OCI-LY7 (cell line): ENCODE measurements at places on chromosomes 6 and 20.
A peak's percentile ranks its signal among the peaks of the same experiment; 100 is the strongest.

DNA sequence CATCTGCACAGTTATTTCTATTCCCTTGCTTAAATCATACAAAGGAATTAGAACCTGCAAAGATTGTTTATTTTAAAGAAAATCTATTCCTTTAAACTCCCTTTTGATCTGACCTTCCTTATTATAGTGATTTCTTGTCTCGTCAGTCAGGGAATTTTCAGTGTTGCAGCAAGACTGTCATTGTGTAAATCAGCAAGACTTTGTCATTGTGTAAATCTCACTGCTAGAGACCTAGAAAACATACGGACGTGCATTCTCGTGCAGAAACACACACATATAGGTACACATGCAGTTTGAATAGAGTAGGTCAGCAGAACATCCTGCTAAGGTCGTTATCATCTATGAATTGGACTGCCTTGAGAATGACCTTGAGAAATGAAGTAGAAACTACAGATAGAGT lies 6.2 kb upstream of the SGK1 start:
- no peak for DNase-seq

- no peak for DNase-seq
These were observed 17.7 kb downstream of the GTF2H5 start for GRCh38 chr6:158185729-158186456.

GRCh38 chr6:61809004-61809595 lies 476.9 kb downstream of the KHDRBS2 start:
- DNase-seq = peak; percentile 23

DNA sequence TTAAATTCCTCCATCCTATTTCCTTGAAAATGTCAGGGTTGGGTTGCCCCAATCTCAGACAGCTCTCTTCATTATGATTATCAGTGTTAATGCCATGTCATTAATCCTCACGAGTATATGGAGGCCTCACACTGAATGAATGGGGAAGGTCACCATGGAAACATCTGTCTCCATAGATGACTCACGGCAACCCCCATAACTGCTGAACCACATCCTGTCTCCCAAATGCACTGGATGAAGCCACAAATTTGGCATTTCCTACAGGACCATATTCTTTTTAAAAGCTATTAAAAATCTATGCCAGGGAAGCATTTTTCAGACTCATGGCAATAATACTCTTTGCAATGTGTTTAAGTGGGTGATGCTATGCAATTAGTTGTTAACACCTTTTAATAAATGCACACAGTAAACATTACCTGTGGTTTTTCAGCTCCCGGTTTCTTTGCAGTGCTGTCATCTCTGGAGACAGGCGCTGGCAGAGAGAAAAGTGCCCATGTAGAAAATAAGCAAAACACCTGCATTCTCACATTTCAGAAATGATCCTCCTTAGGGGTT lies 80.1 kb upstream of the PTPRK start:
- no peak for DNase-seq

DNA sequence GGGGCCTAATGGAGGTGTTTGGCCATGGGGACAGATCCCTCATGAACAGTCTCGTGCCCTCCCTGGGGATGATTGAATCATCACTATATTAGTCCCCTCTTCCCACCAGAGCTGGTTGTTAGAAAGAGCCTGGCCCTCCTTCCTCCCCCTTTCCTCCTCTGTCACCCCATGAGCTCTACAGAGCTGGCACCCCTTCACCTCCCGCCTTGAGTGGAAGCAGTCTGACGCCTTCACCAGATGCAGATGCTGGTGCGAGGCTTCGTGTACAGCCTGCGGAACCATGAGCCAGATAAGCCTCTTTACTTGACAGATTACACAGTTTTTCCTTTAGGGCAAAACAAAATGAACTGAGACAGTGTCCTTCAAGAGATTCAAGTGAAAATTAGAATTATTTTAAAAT lies 74.4 kb upstream of the RIPOR2 start:
- DNase-seq = no peak

- DNase-seq = no peak
These were observed 392.0 kb upstream of the FLRT3 start for GRCh38 chr20:14729390-14729789.

- DNase-seq = no peak
These were observed 35.1 kb downstream of the TPD52L1 start for GRCh38 chr6:125188594-125189203.

DNA sequence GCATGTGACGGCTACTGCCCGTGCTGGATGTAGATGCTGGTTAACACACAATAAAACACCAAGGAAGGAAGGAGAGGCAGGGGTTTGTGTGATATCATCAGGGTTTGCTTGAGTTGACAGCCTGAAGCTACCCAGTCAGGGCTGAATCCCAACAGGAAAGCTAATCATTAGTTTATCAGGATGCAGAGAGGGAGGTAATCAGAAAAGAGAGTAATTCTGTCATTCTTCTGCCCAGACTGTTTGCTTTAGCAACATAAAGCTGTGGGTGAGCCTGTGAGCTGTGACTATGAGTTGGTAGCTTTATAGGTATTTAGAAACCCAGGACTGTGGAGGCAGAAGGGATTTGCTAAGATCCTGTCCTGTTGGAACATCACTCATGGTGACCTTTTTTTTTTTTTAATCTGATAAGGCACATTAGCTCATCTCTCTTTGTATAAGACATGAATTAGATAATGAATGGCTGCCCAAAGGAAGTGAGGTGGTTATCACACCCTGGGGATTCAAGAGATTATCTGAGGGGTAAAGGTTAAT lies 79.3 kb downstream of the CAP2 start:
- DNase-seq = no peak

DNA sequence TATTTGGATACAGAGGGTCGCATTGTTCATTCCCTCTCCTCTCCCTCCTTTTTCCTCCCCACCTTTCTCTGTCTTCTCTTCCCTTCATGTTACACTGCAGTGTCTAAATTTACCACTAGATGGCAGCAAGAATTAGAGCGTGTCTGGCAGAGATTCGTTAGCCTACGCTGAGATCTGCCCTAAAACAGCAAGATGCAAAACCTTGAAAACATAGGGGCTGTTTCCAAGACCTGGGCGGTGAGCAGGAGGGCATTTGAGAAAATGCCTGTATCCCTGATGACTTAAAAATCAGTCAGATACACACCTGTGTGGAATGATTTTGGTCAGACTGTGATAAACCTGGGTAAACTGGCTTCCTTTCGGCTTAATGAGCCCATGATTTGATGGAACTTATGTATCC lies 101.5 kb upstream of the ISM1 start:
- peak; percentile 53 for DNase-seq

DNA sequence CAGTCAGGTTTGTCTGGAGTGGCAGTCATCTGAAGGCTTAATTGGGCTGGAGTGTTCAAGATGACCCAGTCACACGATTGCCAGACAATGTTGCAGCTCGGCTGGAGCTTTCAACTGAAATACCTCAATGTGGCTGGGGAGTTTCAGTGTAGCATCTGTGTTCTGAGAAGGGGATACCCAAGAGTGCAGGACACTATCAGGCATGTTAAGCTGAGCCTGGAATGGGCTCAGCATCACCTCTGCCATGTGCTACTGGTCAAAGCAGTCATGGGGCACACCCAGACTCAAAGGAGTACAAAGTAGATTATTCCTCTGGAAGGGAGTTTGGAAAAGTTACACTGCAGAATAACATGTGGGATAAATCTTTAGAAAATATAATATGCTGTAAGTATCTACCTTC lies 363.9 kb downstream of the KIF16B start:
- DNase-seq = no peak

DNA sequence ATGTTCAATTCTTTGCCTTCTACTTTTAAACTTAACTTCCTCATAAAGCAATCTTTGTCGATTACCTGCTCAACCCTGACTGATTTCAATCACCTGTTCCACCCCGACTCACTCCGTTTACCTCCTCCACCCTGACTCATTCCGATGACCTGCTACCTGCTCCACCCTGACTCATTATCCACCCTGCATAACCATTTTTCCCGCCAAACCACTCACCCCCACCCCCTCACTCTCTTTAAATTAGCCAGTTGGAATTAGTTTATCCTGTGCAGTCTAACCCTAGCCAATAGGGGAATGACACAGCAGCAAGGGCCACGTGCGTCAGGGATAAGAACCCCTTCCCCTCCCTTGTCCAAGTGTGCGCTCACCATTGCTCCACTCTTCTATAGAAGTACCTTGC lies 56.7 kb upstream of the MRAP2 start:
- no peak for DNase-seq

DNA sequence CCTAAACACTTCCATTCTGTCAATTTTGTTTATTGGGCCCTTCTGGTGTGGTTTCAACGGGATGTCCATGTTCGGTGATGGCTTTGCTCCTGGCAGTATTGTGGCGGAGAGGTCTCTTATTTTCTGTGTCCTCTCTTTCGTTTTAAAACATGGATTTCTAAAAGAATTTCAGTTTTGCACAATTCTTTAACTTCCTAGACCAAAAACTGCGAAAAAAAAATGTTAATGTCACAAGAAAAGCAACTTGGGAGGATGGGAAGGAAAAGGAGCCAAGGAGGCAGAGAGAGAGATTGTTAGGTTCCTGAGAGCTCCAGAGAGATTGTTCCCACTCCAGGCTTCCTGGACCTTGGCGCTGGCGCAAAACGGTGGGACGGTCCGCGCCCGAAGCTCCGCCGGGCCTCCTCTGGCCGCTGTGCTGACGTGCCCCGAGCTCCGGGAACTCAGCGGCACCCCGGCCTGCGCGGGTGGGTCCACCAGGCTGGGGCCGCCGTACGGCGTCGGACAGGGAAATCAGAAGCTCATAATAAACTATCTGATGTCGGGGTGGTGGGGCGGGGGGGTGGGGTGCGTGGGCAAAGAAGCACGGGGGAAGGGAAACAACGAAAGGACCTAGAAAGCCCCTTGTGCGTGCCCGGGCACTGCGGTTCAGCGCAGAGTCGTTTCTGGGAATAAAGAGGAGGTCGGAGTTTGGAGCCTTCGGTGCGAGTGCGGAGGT lies 951 bp upstream of the OLIG3 start:
- DNase-seq = no peak

DNA sequence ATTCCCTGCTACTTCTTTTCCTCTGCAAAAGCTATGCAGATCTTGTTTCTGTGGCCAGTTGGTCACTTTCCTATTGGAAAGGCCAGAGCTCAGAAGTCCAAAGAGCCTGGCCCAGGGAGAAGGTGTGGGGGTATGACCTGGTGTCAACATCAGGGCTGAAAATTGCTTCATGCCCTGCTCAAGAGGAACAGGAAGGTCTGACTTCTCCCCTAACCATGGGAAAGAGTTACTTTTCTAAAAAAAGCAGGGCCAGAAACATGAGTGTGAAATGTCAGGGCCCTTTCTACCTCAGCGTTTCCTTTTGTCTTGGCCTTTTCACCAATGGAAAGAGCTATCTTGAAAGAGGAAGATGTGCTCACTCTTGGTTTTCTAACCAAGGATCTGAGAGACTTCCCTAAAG lies 117.4 kb downstream of the MAFB start:
- DNase-seq = no peak

DNA sequence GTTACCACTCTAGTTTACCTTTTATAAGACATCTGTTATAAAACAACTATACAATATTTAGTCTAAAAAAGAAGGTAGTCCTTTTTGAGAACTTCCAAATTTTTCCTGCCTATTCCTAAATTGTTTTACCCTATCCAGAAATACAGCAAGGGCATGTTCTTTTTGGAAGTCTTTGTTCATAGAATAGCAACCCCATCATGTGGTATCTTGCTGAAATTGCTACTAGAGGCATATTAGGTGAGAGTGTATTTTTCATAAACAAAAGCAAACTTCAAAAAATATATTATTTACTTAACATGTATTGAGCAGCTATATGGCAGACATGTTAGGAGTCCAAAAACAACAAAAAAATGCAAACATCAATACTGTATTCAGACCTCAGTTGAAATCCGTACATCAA lies 371.8 kb upstream of the NRSN1 start:
- DNase-seq = no peak
